ENCODE measurements at places on chromosomes 12 and 14.

GRCh38 chr12:97321621-97322020 lies 141.0 kb upstream of the RMST start:
- no peak for DNase-seq

DNA sequence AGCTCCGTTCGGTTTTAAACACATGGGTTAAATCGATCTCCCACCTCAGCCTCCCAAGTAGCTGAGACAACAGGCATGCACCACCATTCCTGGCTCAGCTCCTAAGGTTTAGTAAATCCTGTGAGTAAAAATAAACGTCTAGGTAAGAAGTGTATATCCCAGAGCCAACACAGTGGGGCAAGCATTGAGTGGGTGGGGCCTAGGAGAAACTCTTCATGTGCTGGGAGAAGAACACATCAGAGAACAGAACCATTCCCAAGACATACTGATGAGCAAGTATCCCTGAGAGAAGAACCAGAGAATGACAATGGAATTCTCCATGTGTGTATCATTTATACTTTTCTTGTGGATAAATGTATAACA lies 86.3 kb downstream of the SEC23A start:
- DNase-seq: no peak

GRCh38 chr14:57302883-57303282 lies 34.1 kb downstream of the AP5M1 start:
- no peak for DNase-seq

GRCh38 chr14:104286496-104286895 lies 148.1 kb downstream of the KIF26A start:
- no peak for DNase-seq

DNA sequence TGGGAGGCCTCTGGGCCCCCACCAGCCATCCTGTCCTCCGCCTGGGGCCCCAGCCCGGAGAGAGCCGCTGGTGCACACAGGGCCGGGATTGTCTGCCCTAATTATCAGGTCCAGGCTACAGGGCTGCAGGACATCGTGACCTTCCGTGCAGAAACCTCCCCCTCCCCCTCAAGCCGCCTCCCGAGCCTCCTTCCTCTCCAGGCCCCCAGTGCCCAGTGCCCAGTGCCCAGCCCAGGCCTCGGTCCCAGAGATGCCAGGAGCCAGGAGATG lies 729 bp upstream of the GAPDH start:
- DNase-seq: no peak

GRCh38 chr12:95674631-95675030 lies 115.9 kb downstream of the NTN4 start:
- DNase-seq: no peak

GRCh38 chr14:104558231-104559027 lies 21.1 kb upstream of the C14orf180 start:
- DNase-seq: no peak

DNA sequence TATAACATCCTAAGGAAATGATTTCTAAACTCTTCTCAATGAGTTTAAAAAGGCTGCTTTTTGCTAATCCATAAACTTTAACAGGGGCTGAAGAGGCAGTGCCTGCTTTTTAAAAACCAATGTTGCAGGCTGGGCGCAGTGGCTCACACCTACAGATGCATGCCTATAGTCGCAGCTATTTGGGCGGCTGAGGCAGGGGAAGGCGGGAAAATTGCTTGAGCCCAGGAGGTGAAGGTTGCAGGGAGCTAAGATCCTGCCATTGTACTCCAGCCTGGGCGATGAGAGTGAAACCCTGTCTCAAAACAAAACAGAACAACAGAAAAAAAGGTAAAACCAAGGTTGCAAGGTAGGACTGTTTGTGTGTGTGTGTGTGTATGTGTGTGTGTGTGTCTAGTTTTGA lies 531.2 kb downstream of the DIO2 start:
- DNase-seq: no peak

DNA sequence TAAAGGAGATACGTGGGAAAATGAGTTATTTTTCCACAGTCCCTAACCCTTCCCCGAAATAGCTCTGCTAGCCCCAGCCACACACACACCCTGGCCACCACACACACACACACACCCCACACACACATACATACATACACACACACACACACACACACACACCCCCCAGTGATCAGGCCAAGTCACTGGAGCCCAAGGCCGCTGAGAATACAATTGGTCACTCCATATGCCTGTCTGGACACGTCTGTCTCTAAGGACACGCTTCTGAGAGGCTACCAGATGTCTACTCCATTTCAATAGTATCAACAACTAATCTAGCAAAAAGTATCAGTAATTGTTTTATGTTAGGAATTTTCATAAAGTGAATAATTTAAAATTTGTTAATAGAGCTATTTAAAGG lies 13.0 kb upstream of the DIABLO start:
- no peak for DNase-seq

- no peak for DNase-seq
Observed at GRCh38 chr12:123076604-123077297, 74.1 kb downstream of the PITPNM2 start.

DNA sequence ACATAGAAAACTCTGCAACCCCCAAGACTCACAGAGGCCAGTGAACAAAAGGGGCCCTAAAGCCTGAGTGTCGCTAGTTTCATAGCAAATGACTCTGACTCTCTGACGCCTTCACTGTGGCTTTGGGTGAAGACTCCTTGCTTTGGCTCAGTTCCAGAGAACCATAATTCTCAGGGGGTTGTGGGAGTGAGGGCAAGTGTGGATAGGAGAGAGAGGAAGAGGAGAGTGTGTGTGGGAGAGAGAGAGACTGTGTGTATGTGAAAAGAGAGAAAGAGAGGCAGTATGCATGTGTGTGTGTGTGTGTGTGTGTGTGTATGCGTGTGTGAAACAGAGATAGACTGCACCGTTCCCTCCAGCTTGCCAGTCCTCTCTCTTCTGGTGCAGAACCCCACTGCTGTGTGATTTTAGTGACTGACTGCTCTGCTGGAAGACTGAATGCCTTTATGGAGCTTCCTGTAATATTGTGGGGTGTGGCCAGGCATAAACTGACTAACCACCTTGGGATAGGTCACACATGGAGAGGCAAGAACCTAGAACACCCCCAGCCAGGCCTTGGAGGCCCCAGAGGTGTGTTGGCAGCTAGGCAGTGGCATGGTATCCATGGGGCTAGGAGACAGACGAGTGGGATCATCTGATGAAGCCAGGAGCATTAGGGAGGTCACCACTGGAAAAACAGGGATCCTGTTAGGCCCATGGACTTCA lies 45.9 kb upstream of the STXBP6 start:
- DNase-seq: no peak

DNA sequence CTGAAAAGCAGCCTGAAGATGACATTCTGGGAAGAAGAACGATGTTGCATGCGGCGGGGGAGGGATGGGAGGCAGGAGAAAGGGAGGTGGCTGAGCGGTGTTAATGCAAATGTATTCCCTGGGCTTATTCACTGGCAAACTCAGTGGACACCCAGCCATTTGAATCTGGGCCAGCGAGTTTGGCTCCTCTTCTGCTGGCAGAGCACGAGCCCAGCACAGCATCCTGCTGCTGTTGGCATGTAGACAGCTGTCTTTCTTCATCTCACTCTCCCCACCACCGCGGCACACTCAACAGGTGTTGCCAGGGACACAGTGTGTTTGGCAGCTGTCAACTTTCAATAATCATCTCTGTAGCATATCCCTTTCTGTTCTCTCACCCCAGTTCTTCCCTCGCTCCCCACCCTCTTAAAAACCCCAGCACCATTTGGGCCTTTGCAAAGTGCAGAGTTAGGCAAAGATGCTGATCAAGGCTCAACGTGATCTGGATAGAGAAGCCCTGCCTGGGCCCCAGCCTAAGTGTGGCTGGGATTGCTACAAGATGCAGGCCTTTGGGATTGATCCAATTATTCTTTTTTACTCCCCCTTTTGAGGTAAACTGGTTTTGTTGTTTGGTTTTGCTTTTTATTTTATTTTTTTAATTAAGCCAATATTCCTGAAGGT lies 131.9 kb downstream of the EXOC5 start:
- no peak for DNase-seq

DNA sequence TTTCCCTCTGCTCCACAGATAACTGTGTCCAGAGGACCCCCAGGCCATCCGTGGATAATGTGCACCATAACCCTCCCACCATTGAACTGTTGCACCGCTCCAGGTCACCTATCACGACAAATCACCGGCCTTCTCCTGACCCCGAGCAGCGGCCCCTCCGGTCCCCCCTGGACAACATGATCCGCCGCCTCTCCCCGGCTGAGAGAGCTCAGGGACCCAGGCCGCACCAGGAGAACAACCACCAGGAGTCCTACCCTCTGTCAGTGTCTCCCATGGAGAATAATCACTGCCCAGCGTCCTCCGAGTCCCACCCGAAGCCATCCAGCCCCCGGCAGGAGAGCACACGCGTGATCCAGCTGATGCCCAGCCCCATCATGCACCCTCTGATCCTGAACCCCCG lies 201.3 kb upstream of the BCL2L14 start:
- no peak for DNase-seq

DNA sequence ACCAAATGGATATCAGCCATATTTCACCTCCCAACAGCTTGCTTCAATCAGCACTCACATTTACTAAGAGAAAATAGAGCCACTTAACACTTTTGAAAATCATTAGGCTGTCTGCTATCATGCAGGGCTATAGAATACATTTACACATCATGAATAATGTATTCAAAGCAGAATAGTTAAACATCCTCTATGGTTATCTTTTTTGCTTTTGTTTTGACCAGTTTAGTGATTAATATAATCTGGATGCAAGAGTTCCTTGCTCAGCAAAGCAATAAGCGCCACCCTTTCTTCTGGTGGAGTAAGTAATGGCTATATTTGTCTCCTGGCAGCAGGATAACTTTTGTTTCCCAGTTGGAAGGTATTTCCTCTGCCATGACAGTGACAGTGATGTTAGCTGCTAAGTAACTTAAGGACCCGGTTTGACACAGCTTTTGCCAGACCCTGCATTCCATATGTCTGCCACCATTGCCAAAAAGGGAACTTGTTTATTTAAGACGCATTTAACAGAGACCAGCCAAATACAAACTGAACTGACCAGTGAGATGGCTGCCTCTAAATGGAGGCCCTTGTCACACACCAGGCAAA lies 70.3 kb upstream of the NR2C1 start:
- no peak for DNase-seq

DNA sequence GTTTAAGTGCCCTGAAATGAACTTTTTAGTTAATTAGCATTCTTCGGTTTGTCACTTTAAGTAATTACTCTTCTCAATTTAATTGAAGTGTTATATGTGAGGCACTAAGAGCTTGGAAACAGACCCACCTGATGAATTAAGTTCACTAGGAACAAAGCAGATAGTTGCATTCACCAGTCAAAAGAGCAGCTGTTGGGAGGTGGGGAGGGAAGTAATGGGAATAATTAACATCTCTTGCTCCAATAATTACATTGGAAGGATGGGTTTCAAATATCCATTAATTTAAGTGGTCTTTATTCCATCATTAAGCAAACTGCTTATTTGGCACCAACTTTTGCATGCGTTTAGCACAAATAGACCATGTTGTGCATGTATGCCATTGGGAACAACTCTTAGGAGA lies 667.2 kb downstream of the GALC start:
- no peak for DNase-seq

DNA sequence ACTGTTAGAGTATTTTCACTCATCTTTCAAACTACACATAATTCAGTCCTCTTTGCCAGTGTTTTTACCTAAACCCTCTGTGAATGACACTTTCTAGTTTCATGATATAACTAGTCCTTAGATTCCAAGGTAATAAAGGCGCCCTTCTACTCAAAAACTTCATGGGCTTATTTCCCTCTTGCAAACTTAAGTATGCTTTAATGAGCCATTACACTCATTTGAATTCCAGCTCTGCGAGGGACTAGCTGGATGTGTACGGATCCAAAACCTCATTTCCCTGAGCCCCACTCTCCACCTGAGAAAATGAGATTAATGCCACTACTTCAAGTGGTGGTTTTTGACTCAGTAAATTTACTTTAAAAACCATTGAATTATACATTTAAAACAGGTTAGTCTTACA lies 141.1 kb downstream of the NDUFA12 start:
- DNase-seq: no peak

- DNase-seq: no peak
Observed at GRCh38 chr12:26037615-26038220, 79.2 kb downstream of the RASSF8 start.

- no peak for DNase-seq
Observed at GRCh38 chr12:98701166-98701565, 56.1 kb downstream of the APAF1 start.

DNA sequence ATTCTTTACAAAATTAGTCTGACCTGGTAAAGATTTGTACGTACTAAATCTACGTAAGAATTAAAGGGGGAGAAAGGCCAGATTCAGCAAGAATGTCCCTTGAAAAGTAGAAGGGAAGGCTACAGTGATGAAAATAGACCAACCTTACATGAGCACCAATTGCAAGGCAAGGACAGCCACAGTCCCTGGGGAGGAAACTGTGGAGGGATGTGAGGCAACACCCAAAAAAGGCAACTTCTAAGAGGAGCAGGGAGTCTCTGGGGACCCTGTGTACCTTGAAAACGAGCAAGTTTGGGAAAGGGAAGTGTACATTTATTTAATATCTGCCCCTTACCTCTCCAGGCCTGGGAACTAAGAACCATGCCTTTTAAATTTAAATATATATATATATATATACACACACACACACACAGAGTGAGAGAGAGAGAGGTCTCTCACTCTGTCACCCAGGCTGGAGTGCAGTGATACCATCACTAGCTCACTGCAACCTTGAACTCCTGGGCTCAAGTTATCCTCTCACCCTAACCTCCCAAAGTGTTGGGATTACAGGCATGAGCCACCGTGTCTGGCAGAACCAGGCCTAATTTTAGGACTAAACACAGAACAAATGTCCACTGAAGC lies 56.4 kb downstream of the TMCC3 start:
- DNase-seq: no peak

- DNase-seq: no peak
Observed at GRCh38 chr12:123934016-123934620, 38.5 kb downstream of the CCDC92 start.

GRCh38 chr12:86683568-86684304 lies 427.5 kb upstream of the MGAT4C start:
- DNase-seq: no peak

DNA sequence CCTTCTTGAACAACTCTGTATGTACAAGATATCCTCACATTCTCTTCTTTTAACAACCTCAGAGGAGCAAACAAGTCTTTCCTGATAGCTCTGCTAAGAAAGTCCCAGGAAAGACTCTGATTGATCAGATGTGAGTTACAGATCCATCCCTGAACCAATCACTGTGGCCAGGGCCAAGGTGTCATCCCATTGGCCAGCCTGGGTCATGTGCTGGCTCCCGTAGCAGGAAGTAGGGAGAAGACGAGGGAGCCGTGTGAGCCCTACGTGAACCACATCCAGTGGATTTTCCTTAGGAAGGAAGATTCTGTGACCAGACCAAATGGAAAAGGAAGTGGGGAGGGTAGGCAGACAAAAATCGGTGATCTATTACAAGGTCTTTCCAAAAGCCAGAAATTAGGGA lies 5.6 kb downstream of the P2RX7 start:
- DNase-seq: no peak

GRCh38 chr12:82723093-82723492 lies 36.4 kb downstream of the TMTC2 start:
- DNase-seq: no peak
